ENCODE measurements at places on chromosomes 3 and 15.

GRCh38 chr3:94249491-94250079 is 186.7 kb downstream of the NSUN3 start:
- peak; percentile 82 for DNase-seq

- DNase-seq: peak; percentile 54
Measured at GRCh38 chr3:49295489-49296058, 18.5 kb upstream of the C3orf62 start.

DNA sequence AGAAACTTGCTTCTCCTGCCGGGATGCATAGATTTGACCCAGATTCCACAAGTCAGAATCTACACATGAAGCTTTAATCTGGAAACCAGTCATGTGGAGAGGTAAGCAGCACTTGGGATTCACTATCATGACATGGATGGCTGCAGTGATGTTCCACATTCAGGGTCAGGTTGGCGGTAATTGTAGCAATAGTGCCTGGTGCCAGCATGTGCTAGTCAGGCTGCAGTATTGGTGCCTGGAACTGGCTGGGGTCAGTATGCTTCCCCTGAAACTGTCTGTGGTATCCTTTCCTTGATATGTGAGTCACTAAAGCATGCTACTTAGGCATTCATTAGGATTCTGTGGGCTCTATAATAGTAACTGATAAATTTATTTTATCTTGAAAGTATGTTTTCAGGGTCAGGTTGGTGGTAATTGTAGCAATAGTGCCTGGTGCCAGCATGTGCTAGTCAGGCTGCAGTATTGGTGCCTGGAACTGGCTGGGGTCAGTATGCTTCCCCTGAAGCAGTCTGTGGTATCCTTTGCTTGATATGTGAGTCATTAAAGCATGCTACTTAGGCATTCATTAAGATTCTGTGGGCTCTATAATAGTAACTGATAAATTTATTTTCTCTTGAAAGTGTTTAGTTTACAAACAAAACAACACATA is 1439.2 kb downstream of the ZPLD1 start:
- no peak for DNase-seq

DNA sequence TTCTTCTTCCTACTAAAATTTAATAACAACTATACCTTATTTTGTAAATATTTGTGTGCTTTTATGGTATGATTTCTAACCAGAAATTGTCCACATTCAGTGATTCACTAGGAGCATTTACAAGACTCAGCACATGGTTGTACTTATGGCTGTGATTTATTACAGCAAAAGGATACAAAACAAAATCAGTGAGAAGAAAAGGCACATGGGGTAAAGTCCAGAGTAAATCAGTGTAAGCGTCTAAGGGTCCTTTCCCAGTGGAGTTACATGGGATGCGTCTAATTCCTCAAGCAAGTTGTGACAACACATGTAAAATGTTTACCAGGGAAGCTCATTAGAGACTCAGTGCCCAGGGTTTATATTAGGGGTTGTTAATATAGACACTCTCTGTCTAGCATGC is 31.1 kb downstream of the RNF13 start:
- no peak for DNase-seq

- DNase-seq: peak; percentile 76
Measured at GRCh38 chr3:149638228-149639092, 19.4 kb downstream of the WWTR1 start.

- DNase-seq: no peak
Measured at GRCh38 chr15:77350792-77351191, 69.1 kb downstream of the PEAK1 start.

DNA sequence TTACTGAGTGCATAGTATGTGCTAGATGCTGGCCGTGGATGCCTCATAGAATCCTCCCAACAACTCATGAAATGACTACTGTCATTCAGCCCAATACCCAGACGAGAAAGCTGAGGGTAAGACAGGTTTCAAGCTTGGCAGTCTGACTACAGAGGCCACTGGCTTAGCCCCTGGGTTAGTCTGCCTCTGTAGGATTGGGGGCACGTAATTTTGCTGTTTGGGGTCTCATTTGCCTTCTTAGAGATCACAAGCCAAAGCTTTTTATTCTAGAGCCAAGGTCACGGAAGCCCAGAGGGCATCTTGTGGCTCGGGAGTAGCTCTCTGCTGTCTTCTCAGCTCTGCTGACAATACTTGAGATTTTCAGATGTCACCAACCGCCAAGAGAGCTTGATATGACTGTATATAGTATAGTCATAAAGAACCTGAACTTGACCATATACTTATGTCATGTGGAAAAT is 1.0 kb upstream of the CCR5 start:
- DNase-seq: no peak

DNA sequence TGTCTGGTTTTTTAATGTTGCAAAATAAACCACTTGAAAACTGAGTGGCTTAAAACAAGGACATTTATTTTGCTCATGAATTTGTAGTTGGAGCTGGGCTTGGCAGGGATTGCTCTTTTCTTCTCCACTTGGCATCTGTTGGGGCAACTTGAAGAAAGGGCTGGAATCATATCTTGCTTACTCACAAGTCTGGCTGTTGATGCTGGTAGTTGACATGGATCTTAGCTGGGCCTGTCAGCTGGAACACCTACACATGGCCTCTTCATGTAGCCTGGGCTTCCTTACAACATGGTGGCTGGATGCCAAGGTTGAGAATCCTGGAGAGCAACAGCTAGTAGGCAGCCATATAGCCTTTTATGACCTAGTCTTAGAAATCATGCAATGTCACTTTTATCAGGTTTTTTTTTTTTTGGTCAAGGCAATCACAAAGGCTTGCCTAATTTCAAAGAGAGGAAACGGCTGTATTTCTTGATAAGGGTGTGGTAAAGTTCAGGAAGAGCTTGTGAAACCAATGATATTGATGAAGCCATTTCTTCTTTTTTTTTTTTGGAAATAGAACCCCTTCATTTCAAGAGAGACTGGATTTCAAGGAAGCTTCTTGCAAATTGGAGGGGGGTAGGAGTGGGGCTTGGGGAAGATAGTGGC is 262.1 kb downstream of the IL20RB start:
- no peak for DNase-seq

GRCh38 chr3:54857343-54857742 is 70.5 kb downstream of the LRTM1 start:
- DNase-seq: no peak

- DNase-seq: peak; percentile 71
Measured at GRCh38 chr3:129278439-129278965, at the start of gene HMCES. HMCES (plus strand) TSS chr3:129278870; CDS start chr3:129279733, 863 bp downstream.

DNA sequence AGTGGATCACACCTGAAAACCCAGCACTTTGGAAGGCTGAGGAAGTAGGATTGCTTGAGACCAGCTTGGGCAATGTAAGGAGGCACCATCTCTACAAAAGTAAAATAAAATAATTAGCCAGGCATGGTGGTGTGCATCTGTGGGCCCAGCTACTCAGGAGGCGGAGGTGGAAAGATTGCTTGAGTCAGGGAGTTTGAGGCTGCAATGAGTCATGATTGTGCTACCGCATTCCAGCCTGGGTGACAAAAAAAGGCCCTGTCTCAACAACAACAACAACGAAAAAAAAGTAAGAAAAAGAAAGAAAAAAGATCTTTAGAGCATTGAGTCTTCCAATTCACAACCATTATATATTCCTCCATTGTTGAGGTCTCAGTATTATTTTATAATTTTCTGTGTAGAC is 192.4 kb upstream of the DPH6 start:
- no peak for DNase-seq

All from fibroblast of the aortic adventitia (primary cell).